ENCODE measurements at places on chromosomes 4 and X.

DNA sequence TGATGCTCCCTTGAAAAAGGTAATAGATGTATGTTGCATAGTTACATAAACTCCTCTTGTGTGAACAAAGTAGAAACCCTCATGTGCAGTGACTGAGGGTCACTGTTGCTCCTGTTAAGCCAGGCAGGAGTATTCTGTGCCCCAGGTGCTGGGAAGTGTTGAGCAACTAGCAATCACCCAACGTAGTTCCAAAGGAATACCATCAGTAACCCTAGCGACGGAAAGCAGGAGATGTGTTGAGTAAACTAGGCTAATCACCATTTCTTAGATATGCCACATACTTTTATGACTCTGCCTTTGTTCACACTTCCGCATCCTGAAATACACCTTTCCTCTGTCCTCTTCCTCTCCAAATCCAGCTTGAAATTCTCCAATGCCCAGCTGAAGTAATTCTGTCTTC, 50.9 kb upstream of the TAB3 start:
- DNase-seq, result no peak

- DNase-seq, result no peak
These were observed 97.6 kb downstream of the CPE start for GRCh38 chr4:165476214-165477098.

DNA sequence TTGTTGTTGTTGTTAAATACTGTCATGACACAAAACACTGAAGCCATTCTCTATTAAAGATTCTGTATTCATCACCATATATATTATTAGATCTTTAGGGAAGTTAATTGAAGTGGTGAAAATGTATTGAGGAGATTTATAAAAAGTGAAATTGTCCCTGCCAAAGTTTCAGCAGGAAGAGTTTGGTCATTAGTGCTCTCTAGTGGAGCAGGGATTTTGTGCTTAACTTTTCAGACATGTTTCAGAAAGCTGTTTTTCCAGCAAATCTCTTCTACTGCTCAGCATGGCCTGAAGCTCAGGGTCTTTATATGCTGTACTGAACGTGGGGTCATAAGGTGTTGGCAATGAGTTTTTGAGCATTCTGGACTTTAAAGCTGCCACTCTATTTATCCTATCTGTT, 36.7 kb upstream of the CXXC4 start:
- no peak for DNase-seq

- DNase-seq, result no peak
These were observed 70.4 kb upstream of the ANXA3 start for GRCh38 chr4:78481180-78481579.

- DNase-seq, result no peak
These were observed 492.0 kb downstream of the ZIC3 start for GRCh38 chrX:138057883-138058282.

GRCh38 chrX:3738509-3738908, 25.1 kb upstream of the PRKX start:
- no peak for DNase-seq

DNA sequence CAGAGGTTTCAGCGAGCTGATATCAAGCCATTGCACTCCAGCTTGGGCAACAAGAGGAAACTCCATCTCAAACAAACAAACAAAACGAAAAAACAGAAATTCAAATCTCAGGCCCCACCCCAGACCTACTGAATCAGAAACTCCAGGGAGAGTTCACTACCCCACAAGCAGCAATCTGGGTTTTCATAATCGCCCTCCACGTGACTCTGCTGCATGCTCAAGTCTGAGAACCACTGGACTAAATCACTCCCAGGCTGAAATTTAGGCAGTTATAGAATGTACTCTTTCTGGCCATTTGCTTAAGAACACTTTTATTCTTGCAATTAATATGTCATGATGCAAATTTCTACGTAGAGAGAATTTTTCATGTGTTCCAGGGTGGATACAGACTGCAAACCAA, 287.3 kb downstream of the USP46 start:
- DNase-seq, result no peak

- DNase-seq, result no peak
These were observed 59.7 kb downstream of the FAM184B start for GRCh38 chr4:17721496-17722355.

- DNase-seq, result no peak
These were observed 3.6 kb downstream of the SMIM14 start for GRCh38 chr4:39635023-39635422.

GRCh38 chr4:53307210-53307609, 58.7 kb downstream of the SCFD2 start:
- DNase-seq, result no peak

GRCh38 chr4:173538148-173538908, 8.3 kb upstream of the HAND2 start:
- DNase-seq, result no peak

- peak; percentile 17 for DNase-seq
These were observed 443.3 kb downstream of the GBA3 start for GRCh38 chr4:23135792-23136645.

GRCh38 chrX:134258202-134258601, 21.2 kb downstream of the CCDC160 start:
- no peak for DNase-seq

DNA sequence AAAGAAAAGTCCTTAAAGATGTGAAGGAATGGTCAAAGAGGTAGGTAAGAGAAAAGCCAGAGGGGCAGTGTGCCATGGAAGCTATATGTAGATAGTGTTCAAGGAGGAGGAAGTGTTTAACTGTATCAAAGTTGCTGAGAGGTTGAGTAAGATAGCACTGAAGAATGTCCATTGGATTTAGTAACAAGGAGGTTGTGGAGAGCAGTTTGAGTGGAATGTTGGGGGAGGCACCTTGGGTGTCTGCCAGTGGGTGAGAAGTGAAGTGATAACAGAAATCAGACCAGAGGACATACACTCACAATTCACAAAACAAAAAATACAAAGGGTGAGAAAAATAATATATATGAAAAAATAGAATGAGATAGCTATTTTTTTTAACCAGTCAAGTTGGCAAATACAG, 121.3 kb upstream of the AMOT start:
- DNase-seq, result no peak

DNA sequence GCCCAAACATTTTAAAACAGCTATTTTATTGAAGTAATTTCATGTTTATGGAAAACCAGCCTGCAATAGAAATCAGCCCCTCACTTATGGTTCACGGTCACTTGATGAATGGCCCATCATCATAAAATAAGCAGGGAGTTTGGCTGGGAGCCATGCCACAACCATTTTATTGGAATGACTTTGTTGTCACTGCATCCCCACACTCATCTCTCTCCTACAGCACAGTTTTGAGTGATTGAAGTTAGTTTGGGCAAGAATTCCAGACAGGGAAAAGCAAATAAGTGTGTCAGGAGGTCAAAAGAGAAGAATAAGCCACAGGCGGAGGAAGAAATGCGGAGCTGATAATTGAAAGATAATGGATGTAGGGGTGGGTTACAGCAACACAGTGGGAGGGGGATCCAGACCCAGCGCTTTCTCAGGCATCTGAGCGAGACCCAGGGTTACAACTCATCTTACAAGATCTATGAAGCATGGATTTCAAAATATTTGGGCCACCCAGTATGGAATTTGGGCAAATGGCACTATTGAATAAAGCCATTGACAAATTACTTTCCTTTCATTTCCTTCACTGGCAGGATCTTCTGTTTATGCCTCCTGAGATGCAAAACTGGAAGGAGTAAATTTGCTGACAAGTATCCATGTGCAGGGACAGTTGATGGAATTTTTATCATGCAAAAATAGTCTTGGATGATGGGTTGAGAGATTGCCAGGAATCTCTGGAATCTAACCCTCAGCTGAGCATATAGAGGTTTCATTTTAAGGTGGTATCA, 100.8 kb downstream of the SHROOM3 start:
- no peak for DNase-seq

DNA sequence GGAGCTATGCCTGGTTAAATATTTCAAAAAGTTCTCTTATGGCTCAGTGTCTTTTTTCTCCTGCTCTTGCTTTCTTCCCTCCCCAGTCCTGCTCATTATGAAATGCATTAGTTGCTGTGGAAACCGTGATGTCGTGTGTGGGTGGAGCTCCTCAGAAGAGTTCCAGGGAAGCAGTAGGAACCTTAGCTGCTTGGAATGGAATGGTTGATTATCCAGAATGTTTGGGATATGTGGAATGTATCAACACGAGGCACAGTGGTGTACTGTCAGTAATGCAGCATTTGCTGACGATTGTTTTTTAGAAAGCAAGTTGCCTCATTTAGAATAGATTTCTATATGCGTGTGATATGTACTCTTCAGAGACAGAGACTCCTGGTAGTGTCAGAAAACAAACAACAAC, 333.2 kb downstream of the ARHGAP10 start:
- no peak for DNase-seq

GRCh38 chrX:16022580-16023200, 100.7 kb upstream of the GRPR start:
- DNase-seq, result no peak

DNA sequence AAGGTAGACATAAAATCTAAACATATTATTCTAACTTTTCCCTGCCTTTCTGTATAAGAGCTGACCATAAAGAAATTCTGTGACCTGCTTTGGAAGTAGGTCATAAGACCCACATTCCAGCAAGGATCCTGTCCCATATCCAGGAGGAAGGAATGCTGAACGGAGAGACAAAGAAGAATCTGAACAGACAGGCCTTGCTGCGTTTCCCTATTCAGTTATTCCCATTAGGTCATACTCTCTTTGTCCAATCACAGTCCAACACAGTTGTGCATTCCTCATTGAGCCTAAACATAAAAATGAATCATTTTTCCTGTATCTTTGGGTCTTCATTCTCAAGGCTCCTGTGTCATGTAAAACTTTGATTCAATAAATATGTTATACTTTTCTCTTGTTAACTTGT, 287.6 kb upstream of the TAPT1 start:
- no peak for DNase-seq

GRCh38 chr4:165508372-165509120, 129.7 kb downstream of the CPE start:
- DNase-seq, result no peak

DNA sequence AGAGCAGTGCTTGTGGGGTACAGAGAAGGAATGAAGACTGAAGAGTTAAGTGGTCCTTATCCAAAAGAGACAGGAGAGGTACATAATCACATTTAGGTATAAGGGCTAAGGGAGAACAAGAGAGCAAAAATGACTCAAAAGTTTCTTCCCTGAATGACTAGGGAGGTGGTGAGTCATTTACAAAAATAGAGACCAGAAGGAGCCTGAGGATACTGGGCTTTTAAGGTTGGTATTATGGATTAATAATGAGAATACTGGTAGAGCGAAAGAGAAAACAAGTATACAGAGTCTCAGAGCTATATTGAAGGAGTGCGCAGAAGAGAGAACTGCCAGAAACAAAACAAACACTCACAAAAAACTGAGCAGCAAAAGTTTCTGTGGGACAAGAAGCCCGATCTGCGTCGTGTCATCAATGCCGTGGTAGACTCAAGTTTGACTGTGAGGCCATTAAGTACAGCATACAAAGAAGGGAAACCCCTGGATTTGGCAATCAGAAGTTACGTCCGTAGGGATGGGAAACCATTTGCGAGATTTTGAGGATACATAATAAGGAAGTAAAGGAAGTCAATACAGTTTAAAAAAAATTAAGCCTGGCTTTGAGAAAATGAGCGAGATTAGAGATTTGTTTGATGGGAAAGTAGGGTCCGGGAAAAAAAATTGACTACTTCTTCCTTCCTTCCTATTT, 129.1 kb upstream of the STIM2 start:
- DNase-seq, result no peak

DNA sequence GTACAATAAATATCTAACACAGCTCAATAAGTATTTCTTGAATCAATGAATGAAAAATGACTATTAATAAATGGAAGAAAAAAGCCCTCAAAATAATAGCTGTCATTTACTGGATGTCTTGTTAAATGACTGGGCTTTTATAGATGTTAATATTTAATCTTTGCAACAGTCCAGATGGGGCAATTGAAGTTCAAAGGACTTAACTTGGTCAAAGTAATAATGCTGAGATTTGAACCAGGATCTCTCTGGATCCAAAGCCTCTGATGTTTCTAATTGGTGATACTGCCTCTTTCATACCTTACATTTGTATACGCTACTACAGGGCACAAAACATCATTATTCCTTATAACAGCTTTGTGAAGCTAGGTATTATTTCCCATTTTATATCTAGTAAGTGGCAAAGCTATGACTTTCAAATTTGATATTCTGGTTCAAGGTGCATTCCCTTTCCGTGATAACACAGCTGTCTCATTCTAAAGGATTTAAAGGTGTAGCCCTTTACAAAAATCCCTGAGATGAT, 72.6 kb downstream of the DCK start:
- no peak for DNase-seq

GRCh38 chr4:55722132-55722531, 86.0 kb upstream of the NMU start:
- no peak for DNase-seq

GRCh38 chr4:145937971-145938611, 532 bp downstream of the ZNF827 start:
- peak; percentile 60 for DNase-seq

GRCh38 chrX:6005856-6006255, 222.8 kb downstream of the NLGN4X start:
- no peak for DNase-seq

DNA sequence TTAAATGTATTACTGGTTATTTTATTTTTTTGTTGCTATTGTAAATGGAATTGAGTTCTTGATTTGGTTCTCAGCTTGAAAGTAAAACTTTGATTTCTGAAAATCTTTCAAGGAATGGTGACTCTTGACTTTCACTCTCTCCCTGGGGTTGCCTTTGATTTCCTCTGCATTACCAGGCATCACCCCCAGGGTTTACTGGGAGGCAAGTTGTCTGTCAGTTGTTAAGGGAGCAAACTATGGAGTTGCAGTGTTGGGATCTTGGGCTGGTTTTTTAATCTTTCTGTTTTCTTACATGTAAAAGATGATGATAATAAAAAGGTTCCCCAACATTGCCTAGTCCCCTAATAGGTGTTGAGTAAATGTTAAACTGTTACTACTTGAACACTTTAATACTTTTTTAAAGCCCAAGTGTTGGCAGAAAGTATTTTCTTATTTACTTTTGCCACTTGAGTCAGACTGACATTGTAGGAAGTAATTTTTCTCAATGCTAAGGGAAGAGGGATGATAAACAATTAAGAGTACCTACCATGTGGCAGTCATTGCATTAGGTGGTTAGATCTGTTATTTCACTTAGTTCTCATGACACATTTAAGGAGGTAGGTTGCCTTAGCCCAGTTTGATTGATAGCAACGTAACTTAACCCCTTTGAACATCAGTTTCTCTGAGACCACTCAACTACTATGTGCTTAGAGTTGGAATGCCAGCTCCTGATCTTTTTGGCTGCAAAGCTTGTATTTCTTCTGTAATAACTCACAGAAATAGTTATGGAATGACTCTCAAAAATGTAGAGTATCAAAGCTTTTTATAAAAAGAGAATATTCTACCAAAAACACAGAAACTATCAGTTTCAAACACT, 67.1 kb downstream of the DCLK2 start:
- DNase-seq, result no peak

DNA sequence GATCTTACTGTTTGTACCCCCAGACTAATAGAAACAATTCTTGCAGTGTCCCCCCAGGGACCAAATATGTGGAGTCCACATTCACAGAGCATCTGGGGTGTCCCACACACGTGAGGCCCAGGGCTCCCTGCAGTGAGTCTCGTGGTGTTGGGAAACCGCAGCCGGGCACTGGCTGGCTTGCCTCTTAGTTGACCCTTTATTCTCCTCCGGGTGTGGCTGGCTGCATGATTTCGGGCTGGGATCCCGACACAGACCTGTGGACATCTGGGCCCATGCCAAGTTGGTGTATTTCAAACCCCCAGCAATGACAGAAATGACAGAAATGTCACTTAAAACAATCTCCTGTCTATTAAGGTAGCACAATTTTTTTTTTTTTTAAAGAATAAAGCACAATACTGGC, 15.6 kb upstream of the CLDN24 start:
- DNase-seq, result no peak
